Calu3 (cell line): ENCODE measurements at places on chromosomes 6 and 20. TPM values are rescaled to one million over a fixed set of nuclear protein-coding genes. Genes with fewer than 3 reads are reported as not detected.

AIF1 gene
- total RNA-seq: not detected in 2 replicates

DNAH8 gene
- total RNA-seq: 0.05 TPM in 1 of 2 replicates, not detected in the other

WFDC2 gene
- total RNA-seq: 295 TPM in 2 replicates

CLDN20 gene
- total RNA-seq: not detected in 2 replicates

DNA sequence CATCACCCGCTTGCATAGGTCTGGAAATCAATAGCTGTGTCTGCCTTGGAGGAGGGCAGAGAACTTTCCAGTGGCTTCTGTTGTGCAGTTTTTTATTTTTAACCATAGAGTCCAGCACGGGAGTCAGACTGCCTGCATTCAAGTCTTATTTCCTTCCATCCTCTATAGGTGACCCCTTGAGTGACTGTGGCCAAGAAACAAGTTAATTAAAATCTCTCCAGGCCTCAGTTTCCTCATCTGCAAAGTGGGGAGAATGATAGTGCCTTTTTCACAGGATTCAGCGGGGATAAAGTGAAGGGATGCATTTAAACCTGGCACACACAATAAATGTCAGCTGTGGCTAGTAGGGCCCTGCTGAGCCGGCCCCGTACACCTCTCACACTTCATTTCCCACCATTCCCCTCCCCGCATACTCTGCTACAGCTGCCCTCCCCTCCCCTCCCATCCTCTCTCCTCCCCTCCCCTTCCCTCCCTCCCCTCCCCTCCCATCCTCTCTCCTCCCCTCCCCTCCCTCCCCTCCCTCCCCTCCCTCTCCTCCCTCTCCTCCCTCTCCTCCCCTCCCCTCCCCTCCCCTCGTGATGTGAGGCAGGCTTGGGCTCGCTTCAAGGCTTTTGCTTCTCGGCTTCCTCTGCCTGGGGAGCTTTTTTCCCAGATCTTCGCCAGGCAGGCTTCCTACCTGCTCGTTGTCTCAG is 150.5 kb downstream of the TFAP2C start:
- peaks cover 21% of the 10 kb centered on the region for H3K27me3 ChIP-seq
- H3K27ac ChIP-seq: no peak overlapping the region
- H3K4me1 ChIP-seq: peaks cover 24% of the 10 kb centered on the region
- H3K4me3 ChIP-seq: no peak overlapping the region
- DNase-seq: no peak

DNA sequence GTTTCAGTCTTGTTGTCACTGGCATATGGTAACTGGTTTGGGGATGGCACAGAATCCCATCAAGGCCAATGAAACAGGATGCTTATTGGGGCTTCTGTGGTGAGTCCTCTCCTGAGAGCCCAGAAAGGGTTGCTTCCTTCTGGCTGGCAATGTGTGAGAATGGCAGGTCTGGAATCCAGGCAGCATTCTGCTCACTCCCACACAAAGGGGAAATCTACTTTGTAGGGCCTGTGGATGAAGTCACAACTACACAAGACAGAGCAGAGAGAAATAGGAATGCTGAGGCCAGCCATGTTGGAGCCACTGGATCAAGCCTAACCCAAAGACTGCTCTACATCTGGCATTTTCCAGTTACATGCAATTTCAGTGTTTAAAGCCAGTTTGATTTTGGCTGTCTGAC is 15.7 kb downstream of the PLAGL2 start:
- no peaks in the 10 kb centered on the region for H3K4me1 ChIP-seq
- no peak overlapping the region for H3K27ac ChIP-seq
- H3K4me3 ChIP-seq: no peak overlapping the region
- DNase-seq: no peak
- H3K27me3 ChIP-seq: no peaks in the 10 kb centered on the region

DNA sequence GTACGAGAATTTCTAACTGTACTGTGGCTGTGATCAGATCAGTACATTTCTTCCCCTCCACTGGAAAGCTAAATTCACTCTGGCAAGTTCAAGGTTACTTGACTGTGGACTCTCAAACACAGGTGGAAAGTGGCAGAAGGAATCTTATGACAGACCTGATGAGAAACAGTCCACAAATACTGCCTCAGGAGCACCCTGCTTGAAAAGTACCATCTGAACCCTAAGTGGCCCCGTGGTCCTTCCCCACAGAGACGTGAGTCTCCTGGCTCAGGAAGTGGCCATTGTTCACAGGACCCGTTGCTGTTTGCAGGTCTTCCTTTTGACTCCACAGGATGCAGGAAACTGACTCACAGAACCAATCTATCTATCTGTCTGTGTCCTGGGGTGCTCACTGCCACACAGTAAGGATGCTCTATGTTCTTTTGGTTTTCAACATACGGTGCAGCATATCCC is 47.5 kb upstream of the NHSL1 start:
- H3K27ac ChIP-seq: no peak overlapping the region
- no peak for DNase-seq
- no peaks in the 10 kb centered on the region for H3K27me3 ChIP-seq
- H3K4me1 ChIP-seq: peaks cover 18% of the 10 kb centered on the region
- H3K36me3 ChIP-seq: no peaks in the 10 kb centered on the region
- no peak overlapping the region for H3K4me3 ChIP-seq

DNA sequence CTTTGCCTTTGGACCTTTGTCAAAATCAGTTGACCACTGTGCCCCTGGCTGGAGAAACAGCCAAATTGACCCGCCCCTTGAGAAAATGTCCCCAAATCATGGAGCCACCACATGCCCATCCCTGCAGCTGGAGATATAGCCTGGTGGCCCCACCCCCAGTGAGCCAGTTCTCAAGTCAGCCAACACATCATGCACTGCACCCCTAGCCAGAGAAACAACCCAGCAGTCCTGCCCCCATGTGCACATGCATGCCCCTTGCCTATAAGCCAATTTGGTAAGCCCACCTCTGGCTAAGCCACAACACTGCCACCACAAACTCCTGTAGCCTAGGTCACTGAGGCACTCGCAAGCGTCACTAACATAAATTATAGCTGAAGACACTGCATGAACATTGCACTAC is 174.2 kb upstream of the ECI2 start:
- no peak for DNase-seq
- H3K36me3 ChIP-seq: peaks cover 7% of the 10 kb centered on the region
- peaks cover 15% of the 10 kb centered on the region for H3K27me3 ChIP-seq
- H3K4me3 ChIP-seq: no peak overlapping the region
- no peak overlapping the region for H3K27ac ChIP-seq

GRCh38 chr20:16955971-16956370 is 207.8 kb downstream of the OTOR start:
- no peak overlapping the region for H3K4me3 ChIP-seq
- H3K27me3 ChIP-seq: no peaks in the 10 kb centered on the region
- H3K36me3 ChIP-seq: no peaks in the 10 kb centered on the region

- no peaks in the 10 kb centered on the region for H3K4me1 ChIP-seq
- DNase-seq: no peak
These were observed 61.4 kb upstream of the SLC22A1 start for GRCh38 chr6:160060221-160060620.
